ENCODE measurements at places on chromosomes 3 and 15. TPM values are rescaled to one million over a fixed set of nuclear protein-coding genes. Genes with fewer than 3 reads are reported as not detected.
A peak's percentile ranks its signal among the peaks of the same experiment; 100 is the strongest.

- DNase-seq: no peak
These were observed 11.8 kb downstream of the CCNB2 start for GRCh38 chr15:59116771-59117170.

DNA sequence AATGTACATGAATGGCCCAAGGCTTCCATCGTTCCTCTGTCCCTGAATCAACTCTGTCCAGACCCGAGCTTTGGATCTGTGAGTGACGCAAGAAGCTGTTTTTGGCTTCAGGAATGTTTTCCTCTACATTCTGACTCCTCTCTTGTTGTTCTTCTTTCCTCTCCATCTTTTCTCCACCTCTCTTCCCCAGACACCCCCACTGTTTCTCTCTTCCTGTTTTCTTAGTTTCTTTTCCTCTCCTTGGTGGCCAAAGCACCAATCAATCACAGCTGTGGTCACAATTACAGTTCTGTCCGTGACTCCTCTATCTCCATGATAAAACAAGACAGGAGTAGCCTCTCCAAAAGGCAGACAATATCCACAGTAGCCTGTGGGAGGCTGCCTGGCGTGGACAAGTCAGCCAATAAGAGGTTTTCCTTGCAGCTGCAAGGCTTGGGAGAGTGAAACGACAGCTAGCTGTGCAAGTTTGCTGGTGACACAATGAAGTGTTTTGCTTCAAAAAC is 4.9 kb upstream of the TMEM212 start:
- peak; percentile 88 for DNase-seq

GRCh38 chr3:117710501-117710900 is 1000.9 kb downstream of the TUSC7 start:
- no peak for DNase-seq

- peak; percentile 88 for DNase-seq
These were observed 16.0 kb upstream of the MEGF11 start for GRCh38 chr15:66269326-66270090.

DNA sequence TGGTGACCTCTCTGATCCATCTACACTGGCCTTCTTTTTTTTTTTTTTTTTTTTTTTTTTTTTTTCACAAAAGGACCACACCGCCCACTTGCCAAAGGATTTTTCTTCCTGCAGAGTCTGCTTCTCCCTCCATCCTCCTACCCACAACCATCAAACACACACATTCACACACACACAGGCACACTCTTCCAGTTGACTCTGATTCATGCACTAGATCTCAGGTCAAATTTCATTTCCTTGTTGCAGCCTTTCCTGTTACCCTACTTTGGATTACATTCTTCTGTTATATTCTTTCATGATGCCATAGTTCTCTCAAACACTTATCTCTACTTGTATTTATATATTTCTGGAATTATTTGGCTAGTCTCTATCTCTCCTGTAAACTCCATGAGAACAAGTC is 133.9 kb downstream of the STAC start:
- no peak for DNase-seq

DNA sequence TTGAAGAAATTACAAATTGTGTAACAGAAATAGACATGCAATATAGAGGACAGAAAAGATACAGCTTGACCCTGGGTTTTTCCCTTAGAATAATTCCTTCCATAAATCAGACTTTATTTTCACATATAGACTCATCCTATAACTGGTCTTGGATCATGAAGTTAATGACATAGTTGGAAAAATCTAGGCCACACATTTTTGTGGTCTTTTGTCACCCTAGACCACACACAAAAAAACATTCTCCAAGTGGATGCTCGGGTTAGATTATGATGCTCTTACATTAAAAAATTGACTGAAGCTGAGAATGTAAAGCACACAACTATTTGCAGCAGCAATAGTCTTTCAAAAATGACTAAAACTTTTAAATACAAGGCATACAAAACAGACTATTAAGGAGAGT is 7.5 kb upstream of the PLA2G4D start:
- no peak for DNase-seq

Gene SCAANT1
- total RNA-seq: not detected

- no peak for DNase-seq
These were observed 37.9 kb downstream of the EID1 start for GRCh38 chr15:48915861-48916260.

Gene TRIM42
- not detected for total RNA-seq

DNA sequence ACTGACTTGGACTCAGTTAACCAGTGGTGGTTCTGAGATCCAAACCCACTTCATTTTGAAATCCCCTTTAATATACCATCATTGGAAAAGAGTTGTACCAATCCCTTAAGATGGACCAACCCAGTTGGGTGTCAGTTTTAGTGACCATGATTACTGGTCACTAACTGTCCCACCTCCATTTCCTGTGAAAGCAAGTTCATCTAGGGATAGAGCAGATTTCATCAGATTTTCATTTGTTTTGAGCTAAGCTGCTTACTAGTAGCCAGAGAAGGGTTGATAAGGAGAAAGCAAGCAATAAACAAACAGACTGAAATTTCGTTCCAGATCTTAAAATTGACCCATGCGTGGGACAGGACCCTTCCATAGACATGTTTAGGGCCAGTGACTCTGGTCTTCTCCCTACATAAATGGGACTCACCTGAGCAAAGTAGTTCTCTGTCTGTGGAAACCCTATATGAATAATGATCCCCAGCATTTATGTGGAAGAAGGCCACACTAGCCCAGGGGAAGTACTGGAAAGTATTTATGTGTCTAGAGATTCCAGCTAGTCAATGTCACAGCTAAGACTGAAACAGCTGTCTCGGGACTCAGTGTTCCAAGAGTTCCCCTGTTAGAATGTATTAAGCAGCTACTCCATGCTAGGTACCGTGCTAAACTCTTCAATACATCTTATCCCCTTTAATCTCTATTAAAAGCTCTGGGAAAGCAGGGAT is 196.0 kb upstream of the BCL6 start:
- no peak for DNase-seq

- DNase-seq: no peak
These were observed 21.4 kb upstream of the SRP14 start for GRCh38 chr15:40060236-40060961.

GRCh38 chr15:43774062-43774461 is 2.7 kb downstream of the ELL3 start:
- DNase-seq: no peak

DNA sequence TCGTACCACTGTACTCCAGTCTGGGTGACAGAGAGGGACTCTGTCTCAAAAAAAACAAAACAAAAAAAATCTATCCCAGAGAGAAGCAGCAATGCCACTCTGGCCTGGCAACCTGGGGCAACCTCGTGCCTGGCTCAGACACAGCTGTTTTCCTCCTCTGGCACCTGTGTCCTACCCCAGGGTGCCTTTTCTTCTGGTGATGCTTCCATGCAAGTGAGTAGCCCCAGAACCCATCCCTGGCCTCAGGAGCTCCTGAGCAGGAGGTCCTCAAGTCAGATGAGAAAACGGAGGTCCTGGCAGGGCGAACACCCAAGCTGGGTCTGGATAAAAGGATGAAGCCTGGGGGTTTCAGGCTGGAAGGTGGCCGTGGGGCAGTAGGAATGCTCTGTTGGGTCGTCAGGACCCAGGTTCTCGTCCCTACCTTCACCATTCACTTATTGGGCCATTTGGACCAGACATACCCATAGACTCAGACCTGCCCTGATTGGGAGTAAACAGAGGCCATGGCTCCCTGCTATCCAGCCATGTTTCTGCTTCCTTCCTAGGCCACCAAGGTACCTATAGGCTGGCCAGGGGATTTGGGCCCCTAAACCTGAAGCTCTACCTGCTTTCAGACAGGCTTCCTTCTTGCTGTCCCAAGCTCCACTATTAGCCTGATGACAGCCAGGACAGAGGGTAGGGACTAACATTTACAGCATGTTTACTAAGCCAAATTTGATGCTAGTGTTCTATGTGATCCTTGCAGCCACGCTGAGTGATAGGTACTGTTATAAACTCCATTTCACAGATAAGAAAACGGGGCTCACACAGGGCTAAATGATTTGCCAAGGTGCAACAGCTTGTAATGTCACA is 102.2 kb downstream of the DAPK2 start:
- no peak for DNase-seq

Gene ITIH1
- total RNA-seq: not detected

DNA sequence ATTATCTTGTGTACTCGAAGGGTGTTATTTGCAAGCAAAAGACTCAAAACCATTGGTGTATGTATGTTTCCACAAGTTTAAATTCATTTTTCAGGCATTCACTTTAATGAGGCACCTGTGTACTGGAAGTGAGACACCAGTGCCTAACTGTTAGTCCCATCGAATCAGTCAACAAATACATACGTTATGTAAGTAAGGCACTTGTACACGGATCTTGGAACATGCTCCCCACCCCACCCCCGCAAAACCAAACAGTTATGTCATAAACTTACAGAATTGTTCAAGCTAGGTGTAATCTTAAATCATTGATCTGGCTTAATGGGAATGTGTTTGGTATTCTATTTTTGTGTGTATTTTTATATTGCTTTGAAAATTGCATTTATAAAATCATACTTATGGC is 17.1 kb downstream of the LRRC28 start:
- DNase-seq: no peak

- no peak for DNase-seq
These were observed 658.0 kb downstream of the ROBO1 start for GRCh38 chr3:79109754-79110153.

GRCh38 chr3:177478170-177478867 is 281.0 kb upstream of the TBL1XR1 start:
- DNase-seq: peak; percentile 99

- peak; percentile 40 for DNase-seq
These were observed 33.0 kb upstream of the CDCP1 start for GRCh38 chr3:45179163-45179562.

Gene SEMA5B
- total RNA-seq: not detected

Gene ZKSCAN7
- total RNA-seq: 5.8 TPM

- peak; percentile 0 for DNase-seq
These were observed 225.5 kb downstream of the ARPP21 start for GRCh38 chr3:35864871-35865270.

Gene GALNT15
- total RNA-seq: not detected

Gene SEMA7A
- 20.8 TPM for total RNA-seq

GRCh38 chr15:74608786-74609185 is 6.8 kb upstream of the CLK3 start:
- DNase-seq: no peak

DNA sequence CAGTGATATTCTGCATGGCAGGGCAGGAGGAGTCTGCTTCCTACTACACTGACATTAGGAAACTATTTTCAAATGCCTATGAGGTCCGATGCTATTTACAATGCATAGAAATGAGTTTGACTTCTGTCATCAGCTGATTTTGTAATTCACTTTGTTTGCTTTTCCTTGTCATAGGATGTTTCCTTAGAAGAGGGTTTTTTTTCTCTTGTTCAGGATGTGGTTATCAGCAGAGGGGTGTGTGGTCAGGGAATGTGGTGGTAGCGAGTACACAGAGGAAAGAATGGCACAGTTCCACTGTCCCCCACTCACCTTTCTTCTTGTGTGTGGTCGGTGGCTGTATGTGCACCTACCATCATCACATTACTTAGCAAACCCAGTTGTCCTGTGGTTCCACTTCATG is 231.5 kb downstream of the LRTM1 start:
- peak; percentile 35 for DNase-seq

DNA sequence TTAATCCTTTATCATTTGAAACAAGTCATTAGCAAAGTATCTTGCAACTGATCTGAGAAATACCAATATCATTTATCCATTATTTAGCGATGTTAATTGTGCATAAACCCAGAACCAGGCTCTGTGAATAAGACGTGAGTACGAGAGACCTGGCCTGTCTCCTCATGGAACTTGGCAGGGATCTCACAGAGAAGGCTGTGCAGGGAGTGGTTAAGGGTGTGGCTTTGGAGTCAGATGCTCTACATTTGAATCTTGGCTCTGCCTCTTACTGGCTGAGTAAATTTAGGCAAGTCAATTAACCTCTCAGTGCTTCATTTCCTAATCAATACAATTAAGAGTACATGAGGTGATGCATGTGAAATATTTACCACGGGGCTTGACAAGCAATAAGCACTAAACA is 39.9 kb upstream of the TBL1XR1 start:
- no peak for DNase-seq

DNA sequence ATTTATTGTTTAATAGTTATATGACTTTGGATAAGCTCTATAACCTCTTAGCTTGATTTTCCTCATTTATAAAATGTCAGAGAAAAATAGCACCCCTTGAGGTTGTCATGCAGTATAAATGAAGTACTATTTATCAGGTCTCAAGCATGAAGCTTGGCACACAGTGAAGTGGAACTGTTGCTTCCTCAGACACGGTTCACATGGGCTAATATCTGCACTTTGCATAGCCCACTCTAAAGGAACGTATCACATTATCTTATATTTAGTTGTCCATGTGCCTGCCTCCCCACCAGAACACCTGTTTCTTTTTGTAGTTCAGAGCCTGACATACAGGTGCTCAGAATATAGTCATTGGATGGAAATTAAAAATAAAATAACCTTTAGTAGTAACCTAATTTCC is 273.7 kb downstream of the SOX2 start:
- no peak for DNase-seq

GRCh38 chr3:129424185-129424841 is 4.1 kb downstream of the EFCAB12 start:
- DNase-seq: peak; percentile 33
